Stimulated activated CD4-positive, alpha-beta T cell treated with anti-CD3 and anti-CD28 coated beads, Interleukin-4, amount 100 ng/mL, for 4 hours (primary cell): ENCODE measurements at places on chromosomes 11 and 22.

- DNase-seq = no peak
Measured at GRCh38 chr22:43889201-43889859, 2.5 kb downstream of the PNPLA5 start.

- no peak for DNase-seq
Measured at GRCh38 chr11:88105526-88105925, 69.7 kb downstream of the RAB38 start.

DNA sequence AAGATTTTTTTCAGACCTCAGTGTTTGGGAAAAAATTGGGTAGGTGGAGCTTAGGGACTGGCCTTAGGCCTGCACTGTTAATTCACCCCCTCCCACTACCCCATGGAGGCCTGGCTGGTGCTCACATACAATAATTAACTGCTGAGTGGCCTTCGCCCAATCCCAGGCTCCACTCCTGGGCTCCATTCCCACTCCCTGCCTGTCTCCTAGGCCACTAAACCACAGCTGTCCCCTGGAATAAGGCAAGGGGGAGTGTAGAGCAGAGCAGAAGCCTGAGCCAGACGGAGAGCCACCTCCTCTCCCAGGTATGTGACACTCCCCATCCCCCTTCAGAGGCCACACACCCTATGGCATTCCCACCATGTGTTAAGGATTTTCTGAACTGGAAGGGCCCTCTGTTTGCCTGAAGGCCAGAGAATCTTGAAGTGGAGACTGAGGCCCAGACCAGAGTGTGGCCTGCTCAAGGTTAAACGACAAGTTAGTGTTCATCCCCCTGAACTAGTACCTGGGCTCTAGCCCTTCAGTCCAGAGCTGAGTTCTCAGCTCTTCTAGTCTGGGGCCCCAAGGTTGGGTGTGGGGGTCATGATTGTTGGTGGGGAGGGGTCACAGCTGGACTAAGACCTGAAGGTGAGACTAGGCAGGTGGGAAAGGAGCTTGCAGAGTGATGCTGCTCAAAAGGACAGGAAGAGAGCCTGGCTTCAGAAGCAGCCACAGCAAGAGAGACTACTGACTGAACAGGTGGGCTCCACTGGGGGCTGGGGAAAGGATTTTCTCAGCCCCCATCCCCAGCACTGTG, 2.3 kb upstream of the FOLR1 start:
- DNase-seq = no peak

GRCh38 chr11:12679471-12679870, 5.2 kb downstream of the TEAD1 start:
- DNase-seq = no peak

DNA sequence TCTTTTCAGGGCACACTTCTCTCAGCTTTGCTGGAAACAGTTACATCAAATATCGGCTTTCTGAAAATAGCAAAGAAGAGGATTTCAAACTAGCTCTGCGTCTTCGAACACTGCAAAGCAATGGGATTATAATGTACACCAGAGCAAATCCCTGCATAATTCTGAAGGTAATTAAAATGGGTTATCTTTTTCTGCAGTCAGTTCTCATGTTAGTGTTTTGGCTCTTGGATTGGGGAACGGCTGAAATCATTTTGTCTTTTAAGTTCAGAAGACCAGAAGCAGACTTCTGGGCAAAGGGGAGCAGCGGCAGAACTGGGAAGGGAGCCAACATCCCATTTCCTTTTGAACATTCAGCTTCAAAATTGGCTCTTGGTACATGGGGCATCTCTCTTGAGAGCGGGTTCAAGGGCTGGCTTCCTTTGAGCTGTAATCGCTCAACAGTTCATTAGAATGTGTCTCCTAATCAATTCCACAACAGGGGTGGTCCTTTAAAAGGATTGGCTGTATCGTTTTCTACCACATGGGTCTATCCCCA, 110.2 kb upstream of the MTNR1B start:
- no peak for DNase-seq

DNA sequence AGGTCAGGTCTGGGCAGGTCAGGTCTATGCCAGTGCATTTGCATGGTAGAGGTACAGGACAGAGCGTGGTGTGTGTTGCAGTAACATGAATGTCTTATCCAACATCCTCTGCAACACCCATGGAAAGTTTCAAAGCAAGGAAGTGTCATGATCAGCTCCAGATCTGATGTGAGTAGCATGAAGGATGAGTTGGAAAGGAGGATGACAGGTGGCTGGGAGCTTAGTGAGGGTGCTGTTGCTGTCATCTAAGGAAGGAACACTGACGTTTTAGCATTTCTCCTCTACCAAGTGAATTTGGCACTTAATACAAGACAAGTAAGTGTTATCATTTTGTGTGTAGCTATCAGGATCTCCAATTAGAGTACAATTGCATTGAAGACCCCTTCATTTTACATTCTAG, 65.1 kb downstream of the GRK3 start:
- DNase-seq = no peak

DNA sequence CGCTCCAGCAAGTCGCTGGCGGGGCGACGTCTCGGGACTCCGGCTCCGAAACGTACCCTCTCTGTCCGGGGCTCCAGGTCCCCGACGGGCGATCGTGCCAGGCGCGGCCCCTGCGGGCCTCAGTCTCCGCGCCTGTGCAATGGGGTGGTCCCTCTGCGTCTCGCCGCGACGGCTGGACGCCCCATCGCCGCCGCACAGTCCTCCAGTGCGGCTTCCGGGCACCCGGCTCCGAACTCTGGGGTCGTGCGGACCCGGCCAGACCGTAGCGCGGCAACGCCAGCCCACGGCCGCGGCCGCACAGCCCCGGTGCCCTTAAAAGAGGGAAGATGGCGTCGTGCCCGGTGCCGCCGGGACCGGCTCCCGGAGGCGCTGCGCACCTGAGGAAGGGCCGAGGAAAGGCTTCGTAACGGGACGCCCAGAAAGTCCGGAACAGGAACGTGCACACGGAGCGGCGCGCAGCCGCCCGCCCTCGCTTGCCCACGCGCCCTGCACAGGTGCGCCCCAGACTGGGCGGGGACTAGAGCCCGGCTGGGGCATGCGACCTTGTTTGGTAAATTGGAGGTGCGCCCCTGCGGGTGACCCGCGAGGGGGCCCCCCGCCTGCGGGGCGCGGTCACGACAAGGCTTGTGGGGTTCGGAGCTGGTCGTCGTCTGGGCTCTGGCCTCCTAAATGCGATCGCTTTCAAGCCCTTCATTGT, 525 bp downstream of the BIK start:
- peak; percentile 46 for DNase-seq

GRCh38 chr11:21806947-21807346, 385.9 kb upstream of the ANO5 start:
- no peak for DNase-seq

DNA sequence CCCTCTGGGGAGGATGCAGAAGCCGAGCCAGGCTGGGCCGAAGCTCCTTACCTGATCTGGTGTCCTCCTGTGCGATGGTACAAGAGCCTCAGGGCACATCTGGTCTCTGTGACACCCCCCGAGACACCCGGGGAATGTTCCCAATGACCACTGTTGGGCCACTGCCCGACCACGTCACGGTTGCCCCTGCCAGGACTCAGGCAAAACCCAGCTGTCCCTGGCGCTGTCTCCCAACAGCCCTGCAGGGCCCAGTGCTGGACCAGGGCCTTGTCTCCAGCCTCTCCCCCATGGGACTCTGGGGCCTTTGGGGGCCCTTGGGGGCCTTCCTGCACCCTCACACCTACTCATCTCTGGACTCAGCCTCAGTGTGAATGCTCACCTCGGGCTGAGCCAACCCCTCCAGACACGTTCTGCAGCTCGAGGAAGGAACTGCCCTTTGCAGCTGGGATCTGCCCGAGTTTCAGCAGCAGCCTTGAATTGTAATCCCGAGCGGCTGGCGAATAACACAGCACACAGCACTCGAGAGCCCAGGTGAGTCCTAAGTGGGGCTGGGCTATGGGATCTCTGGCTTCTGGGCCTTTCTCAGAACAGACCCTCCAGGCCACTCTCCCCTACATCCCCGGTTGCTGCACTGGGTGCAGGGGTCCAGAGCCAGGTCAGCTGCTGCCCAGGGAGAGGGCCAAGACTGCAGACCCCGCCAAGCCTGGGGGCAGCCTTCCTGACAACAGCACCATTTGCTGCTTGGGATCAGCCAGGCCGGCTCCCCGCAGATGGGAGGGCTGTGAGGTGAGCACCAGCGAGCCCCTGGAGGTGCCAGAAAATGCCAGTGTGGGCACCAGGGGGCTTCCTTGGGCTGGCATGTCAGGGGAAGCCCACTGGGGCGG, 39.8 kb downstream of the RTN4R start:
- no peak for DNase-seq

GRCh38 chr11:106957030-106957482, 61.2 kb downstream of the GUCY1A2 start:
- no peak for DNase-seq

DNA sequence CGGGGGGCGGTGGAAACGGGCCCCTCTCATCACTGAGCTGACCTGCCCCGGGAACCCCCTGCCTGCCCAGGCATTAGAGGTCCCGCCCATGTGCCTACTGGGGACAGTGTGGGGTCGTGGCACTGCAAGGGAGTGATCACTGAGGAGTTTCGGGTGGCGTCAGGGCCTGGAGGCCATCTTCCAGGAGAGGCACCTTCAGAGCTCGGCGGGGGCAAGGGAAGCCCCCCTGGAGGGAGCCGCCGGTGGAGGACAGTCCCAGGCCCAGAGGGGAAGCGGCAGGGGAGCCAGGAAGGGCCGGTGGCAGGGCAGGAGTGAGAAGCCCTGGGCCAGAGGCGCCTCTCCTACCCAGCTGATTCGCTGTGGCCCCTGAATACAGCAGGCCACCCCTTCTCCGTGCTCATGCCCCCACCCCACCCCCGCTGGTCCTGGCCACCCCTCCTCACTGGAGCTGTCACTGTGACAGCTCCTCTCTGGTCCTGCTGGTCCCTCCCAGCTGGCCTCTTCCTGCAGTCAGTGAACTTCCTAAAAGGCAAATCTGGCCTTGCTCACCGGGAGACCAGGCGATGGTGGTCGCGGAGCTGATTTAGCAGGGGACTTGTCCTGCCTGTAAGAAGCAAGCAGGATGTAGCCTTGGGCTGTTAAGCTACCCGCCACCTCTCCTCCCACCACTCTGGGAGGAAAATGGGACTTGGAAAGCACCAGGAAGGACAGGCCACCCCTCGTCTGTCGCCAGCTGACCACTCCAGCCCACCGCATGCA, 2.0 kb upstream of the MAPK11 start:
- DNase-seq = no peak

DNA sequence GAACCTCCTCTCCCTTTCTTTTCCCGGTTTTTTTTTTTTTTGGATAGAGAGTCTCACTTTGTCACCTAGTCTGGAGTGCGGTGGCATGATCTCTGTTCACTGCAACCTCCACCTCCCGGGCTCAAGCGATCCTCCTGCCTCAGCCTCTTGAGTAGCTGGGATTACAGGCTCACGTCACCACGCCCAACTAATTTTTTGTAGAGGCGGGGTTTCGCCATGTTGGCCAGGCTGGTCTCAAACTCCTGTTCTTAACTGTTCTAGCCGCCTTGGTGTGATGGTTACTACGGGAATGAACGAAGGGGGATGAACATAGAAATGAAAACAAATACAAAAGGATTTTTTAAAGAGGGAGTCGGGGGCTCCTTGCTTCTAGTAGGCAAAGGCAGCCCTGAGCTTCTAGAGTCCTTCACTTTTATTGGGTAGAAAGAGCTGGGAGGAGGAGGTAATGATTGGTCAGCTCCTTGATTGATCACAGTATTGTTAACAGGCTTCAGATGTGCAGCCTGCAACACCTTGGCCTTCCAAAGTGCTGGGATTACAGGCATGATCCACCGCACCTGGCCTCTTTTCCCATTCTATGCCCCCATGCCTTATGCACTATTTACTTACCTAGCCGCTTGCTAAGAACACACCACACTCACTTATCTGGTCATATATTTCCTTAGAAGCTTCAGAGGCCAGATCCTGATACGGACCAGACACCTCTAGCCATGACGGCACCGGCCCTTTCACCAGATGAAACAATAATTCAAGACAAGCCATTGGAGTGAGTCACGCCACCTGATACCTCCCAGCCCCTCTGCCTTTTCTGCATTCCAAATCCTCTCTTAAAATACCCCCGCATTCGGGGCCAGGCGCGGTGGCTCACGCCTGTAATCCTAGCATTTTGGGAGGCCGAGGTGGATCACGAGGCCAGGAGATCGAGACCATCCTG, 20.7 kb downstream of the SUSD2 start:
- no peak for DNase-seq

DNA sequence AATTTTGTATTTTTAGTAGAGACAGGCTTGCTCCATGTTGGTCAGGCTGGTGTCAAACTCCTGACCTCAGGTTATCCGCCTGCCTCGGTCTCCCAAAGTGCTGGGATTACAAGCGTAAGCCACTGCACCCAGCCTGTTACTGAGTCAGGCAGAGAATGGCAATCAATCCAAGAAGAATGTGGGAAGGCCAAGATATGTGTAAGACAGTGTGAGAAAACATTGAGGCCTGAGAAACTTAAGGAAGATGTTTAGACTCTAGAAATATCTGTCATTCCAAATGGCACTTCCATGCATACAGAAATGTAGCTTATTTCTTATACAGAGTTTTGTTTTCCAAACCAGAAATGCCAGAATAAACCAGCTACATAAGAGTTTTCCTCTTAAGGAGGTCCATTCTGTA, 248.5 kb downstream of the ETS1 start:
- DNase-seq = no peak

DNA sequence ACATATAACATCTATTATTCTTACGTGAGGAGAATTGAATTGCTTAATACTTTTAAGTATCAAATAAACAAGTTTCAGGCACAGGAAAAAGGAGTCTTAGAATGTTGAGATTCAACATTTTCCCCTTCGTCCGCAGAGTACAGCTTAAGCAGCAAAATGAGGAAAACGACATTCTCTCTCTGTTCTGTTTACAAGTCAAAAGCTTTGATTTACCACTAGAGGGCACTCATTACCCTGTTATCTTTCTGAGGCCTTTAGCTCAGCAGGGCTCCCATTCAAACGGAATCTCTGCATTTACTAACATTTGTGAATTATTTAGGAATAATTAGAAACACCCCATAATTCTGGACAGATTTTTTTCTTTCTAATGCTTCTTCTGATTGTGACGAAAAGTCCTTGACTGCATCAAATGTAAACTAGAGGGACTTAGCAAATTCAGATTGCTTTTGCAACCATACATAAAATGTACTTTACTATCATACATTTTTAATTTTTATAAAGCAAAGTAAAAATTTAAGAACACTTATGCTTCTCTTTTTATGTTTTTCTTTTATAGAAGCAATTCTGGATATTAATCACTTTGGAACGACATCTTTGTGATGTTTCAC, 75.0 kb downstream of the JRKL start:
- DNase-seq = no peak

GRCh38 chr11:17152306-17152705, 55.5 kb downstream of the PIK3C2A start:
- no peak for DNase-seq

GRCh38 chr11:127224276-127224675, 223.7 kb upstream of the KIRREL3 start:
- no peak for DNase-seq

DNA sequence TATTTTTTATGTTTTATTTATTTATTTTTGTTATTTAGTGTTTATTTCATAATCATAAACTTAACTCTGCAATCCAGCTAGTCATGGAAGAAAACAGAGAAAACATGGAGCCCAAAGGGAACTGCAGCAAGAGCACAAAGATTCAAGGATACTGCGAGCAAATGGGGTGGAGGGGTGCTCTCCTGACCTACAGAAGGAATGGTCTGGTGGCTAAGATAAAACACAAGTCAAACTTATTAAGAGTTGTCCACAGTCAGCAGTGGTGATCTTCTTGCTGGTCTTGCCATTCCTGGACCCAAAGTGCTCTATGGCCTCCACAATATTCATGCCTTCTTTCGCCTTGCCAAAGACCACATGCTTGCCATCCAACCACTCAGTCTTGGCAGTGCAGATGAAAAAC, 36.7 kb downstream of the STIM1 start:
- no peak for DNase-seq
